ENCODE measurements at places on chromosomes 6 and 20.

DNA sequence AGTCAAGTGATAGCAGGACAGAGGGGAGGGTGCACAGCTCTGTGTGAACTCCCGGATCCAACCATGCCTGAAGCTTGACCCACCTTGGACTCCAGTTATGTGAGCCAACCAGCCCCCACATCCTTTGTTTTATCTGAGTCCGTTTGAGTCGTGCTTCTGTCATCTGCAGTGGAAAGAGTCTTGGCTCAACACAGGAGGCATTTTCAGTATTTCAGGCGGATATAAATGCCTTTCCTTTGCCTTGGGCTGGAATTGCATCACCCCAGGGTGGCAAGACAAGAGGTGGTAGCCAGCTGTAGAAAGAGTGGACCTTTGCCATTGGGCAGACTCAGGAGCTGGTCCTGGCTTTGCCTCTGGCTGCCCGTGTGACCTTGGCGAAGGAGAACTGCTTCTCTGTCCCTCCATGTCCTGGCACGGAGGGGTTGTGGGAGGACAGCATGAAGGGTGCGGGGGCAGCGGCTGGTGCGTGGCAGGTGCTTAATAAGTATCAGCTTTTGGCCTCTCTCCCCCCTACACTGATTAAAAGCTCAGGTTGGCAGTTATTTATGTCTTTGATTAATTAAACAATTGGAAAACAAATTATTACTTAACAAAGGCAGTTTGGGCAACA, 42.6 kb upstream of the APCDD1L start:
- DNase-seq, result no peak

DNA sequence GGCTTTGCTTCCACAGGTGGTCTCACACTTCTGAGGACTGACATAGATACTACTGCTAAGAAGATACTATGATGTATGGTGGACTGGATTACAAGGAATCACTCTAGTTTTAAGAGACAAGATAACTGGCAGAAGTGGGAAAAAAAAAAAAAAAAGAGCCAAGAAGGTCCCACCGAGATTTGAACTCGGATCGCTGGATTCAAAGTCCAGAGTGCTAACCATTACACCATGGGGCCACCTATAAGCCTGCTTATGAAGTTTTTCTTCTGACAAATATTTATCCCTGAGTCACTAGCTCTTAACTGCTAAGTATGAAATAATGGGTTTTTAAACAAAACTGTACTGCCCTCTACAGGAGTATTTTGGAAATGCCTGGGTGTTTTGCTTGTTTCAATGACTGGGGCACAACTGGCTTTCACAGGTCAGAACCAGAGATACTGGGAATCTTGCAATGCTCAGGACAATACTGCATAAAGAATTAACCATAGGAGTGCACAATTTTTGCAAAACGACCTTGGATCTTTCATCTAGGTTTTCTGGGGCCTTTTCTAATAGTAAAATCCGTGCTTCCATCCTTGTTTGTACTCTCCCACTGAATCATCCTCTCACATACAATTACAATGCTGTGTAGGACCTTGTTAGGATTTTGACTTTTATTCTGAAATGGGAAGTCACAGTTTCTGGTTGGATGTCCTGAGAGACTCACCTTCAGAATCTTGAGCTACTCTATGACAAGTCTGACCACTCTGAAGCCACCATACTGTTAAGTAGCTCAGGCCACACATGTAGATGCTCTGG, 116.3 kb downstream of the OR2B2 start:
- no peak for DNase-seq

DNA sequence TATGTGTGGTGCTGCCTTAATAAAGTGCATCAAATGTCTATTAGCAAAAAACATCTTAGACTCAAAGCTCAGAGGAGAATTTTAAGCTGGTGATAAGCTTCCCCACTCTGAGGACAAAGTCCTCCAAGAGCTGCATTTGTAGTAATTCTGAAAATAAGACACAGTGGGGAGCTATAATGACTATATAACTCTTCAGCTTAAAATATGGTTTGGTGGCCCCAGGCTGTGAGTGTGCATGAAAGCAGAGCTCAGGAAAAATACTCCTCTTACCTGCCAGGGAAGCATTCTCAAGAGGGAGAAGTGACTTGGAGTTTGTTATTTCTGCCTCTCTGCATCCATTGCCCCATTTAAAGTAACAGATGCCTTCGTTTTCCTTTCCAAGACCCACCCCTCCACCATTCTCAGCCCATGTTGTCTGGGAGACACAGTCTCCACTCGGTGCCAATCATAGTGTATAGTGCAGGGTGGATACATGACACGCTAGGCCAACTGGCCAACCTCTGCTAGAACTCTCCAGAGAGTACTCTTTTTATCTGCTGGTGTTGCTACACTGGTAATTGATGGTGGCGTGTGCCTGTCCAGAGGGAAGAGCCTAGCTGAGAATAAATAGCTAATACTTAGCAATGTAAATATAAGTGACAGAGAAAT, 229.2 kb downstream of the PHF3 start:
- DNase-seq, result no peak

DNA sequence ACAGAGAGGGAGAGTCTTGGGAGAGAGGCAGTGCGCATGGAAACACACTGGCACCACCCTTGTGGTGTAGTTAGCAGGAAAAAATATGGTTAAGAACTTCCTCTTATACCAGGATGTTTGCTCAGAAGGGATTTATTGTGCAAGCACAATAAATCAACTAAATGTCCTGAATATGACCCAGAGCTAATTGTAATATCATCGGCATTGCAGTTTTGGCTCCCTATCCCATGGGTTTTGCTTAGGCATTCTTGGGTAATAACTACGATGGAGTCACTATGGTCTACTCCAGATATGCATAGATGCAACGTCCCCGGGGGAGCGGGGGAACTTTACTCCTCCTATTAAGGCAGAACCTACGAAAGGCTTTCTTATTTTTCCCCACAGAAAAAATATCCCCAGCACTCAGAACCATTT, 751.6 kb downstream of the EYS start:
- DNase-seq, result no peak

DNA sequence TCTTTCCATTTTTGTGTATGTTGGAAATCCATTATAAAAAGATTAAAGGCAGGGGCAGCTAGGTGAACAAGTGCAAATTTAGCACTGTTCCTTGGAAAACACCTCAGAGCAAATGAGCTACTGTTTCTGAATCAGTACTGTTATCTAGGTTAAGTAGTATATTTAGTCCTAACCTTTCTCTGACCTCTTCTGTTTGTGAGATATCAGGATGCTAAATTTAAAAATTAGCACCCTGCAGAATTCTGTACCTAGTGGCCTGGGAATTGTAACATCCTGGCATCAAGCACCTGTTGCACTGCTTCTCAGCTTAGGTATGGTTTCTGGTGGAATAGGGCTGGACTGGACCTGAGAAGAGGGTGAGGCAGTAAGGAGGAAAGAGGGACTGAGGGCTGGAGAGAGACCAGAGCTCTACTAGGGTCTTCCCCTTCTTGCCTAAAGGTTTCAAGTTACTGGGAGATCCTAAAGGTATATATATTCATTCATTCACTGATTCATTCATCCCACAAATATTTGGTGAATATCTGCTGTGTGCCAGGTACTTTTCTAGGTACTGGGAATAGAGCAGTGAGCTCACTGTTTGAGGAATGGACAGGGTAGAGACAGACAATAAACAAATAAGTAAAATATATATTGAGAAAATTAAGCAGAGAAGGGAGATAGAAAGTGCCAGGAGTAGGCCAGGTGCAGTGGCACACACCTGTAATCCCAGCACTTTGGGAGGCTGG, 5.2 kb downstream of the ZNF76 start:
- no peak for DNase-seq

DNA sequence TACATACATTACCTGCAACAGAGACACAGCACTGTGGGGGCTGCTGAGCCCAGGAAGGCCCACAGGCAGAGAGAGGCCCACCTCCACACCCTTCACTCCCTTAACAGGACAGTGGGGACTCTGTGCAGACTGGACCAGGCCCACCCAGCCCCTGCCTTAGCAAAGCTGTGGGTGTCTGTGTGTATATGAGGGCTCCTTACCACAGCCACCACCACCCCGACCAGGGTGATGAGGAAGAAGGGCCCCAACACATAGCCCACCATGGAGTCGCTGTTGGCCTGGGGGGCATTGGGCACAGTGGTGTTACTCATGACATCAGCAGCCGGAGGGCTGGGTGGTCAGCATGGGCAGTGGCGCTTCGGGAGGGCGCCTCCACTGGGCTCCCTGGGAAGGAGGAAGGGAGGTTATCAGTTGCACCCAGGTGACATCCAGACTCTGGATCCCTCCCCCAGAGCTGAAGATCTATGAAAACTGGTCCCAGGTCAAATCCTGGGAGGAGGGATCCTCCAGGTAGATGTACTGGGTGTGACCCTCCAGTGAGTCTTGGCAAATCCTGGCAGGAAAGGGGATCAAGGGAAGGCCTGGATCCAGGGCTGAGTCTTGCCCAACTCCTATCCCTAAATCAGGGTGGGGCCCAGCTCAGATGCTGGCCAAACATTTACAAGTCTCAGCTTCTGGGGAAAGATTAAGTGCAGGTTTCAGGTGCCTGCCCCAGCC, 1.2 kb downstream of the SMIM29 start:
- no peak for DNase-seq

DNA sequence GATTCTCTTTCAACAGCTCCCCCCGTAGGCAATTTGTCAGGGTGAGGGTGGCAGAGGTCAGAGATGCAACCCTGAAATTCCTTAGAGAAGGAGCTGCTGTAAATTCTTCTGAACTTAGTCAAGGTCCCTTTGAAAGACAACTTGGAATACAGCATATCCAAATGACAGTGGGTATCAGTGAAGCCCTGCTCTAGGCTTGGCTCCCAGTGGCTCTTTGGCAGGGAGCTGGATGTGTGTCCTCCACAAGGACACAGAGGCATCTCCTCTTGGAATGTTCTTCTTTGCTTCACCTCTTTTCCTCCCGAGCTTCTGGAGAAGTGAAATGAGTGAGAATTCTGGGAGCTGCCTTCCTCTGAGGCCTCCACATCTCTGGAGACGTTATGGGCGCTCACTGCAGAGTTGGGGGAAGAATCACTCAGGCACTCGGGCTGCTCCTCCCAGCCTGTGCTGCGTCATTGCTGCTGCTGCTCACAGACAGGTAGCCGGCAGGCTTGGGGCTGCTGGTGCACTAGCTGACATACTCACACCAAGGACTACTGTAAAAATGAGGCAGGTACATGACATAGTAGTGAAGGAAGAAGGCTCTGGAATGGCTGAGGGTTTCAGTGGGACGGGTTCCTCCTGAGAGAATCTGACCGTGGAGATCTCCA, 34.1 kb downstream of the DYNLT1 start:
- no peak for DNase-seq
